ENCODE measurements at places on chromosomes 2 and 18.

DNA sequence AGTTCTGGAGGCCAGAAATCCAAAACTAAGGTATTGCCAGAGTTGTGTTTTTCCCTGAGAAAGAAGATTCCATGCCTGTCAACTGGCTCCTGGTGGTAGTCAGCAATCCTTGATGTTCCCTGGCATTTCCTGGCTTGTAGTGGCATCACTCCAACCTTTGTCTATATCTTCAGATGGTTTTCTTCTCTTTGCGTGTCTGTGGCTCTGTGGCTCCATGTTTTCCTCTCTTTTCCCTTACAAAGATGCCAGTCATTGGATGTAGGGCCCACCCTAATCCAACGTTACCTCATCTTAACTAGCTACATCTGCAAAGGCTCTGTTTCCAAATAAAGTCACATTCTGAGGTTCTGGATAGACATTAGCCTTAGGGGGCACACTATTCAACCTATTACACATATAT lies 41.8 kb downstream of the SLC14A1 start:
- no peak for DNase-seq

DNA sequence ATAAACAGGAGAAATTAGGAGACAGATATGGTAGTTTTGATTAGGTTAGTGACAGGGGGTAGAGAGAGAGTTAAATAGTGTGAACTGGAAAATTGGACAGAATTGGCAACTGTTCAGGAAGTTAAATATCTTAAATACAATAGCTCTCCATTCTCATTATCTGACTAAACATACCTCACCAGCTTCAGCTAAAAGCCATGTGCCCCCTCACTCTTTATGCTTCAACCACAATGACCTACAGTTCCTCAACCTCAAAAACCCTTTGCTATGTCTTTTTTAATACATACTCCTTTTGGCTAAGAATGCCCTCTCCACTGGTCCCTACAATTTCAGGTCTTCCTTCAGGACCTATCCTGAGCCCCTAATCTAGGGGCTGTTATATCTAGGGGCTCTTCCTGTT lies 740.2 kb upstream of the ZEB2 start:
- no peak for DNase-seq

GRCh38 chr18:42196651-42197050 lies 241.6 kb downstream of the PIK3C3 start:
- DNase-seq: no peak

GRCh38 chr2:173892341-173892740 lies 72.8 kb downstream of the SP3 start:
- DNase-seq: no peak

- DNase-seq: no peak
These were observed 61.2 kb downstream of the MOGAT1 start for GRCh38 chr2:222732489-222733178.

GRCh38 chr2:27356056-27356381 lies 545 bp downstream of the GTF3C2 start:
- DNase-seq: peak; percentile 69

DNA sequence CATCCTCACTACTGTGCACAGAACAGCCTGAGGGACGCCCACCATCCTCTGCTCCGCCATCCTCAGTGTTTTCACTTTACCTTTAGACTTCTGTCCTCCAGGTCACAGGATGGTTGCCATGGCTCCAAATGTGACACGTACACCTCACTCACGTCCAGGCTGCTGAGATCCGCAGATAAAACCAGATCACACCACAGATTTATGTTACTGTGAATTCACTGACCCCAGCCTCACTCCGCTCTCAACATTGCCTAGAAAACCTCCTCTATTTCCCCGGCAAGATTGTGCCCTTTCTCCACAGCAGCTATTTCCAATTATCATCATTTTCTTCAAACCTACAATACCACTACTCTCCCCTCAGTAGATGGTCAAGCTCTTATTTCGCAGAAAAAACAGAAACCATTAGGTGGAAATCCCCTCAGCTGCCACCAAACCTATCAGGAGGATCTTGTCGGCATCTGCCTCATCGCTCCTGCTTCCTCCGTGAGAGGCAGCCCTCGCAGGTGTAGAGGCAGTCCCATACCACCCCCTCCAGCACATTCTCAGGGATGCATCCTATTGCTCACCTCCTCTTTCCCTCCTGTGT lies 49.8 kb upstream of the SLC1A4 start:
- DNase-seq: peak; percentile 51

DNA sequence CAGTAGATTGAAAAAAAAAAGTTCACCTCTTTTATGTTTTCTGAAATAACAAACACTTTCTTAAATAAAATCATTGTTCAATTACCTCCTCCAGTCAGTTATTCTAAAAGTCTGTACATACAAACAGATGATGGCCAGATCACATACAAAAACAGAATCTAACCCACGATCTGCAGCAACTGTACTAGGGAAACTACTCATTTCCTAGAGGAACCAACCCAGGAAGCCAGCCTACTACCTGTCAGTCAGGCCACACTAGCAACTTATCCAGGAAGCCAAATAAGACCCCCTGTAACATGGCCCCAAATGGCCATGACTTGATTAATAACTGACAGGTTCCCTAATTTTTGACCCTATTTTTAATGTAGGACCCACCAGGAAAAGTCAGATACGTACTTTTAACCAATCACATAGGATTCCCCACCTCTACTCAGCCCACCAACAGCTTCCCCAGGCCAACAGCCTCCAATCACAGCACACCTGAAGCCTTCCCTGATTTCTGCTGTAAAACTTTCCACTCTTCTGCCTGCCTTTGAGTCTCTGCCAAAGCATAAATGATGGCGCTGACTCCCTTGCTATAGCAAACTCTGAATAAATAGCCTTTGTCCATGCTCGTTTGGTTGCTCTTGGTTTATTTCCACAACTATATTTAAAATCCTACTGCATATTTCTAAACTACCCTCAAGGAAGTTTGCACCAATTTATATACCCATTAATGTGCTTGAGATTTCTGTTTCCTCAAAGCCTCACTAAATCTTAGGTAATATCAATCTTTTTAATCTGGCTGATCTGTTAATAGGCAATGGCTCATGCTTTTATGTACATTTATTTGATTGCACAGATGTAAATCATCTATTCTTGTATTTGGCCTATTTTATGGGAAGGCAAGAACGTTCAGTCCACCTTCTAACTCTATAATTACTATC lies 486.4 kb downstream of the FBXO15 start:
- DNase-seq: no peak

- no peak for DNase-seq
These were observed 48.1 kb upstream of the SMAD2 start for GRCh38 chr18:47978603-47979002.

DNA sequence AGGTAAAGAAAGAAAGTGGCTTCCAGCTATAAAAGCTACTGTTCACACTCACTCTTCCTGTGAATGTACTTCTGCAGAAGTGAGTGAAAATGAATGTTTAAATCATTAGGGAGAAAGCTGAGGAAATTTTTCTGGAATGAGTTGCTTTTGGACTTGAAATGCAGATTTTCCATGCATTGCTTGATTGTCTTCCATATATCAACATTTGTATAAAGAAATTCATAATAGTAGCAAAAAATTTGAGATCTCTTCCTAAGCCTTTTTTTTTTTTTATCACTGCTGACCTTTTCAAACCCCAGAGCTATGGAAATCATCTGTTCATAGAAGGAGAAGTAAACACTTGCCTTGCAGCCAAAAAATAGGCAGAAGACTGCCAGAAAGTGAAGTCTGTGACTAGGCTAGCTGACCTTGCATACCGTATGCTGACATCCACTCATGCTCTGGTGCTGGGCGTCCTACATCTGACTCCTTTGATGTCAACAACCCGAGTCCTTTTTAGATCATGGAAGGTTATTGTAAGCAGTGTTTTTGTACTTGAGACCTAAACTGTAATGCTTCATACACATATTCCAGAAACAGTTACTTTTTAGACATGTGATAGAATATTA lies 154.5 kb upstream of the RASGRP3 start:
- DNase-seq: peak; percentile 22

DNA sequence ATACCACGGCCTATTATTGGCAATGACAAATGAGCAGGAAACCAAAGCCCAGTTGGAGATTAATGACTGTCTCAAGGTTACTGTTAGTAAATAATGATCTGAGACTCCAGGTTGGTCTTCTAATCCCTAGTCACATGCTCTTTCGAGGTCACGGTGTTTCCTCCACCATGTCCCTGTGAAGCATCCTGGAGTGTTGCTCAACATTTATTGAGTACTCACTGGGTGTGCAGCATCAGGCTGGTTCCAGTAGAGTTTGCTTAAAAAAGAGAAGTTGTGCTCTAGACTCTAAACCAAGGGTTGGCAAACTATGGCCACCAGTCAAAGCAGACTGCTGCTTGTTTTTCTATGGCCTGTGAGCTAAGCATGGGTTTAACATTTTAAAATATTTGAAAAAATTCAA lies 263.8 kb upstream of the ATP5MC3 start:
- DNase-seq: no peak

DNA sequence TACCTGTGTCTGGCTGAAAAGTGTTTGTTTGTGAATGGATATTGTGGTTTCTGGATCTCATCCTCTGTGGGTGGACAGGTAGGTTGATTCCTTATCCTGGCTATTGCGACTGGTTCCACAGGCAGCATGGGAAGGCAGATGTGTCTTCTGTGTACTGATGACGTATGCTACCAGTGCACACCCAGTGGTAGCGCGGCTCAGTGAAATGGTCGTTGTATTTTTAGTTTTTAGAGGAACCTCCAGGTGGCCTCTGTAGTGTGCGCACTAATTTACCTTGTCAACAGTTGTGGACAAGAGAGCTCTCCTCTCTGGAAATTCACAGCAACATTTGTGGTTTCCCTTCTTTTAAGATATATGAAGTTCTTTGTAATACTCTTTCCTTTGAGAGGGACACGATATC lies 52.5 kb downstream of the CCDC74A start:
- DNase-seq: no peak

- no peak for DNase-seq
These were observed 470.4 kb upstream of the ACVR2A start for GRCh38 chr2:147374423-147374811.

- DNase-seq: no peak
These were observed 38.9 kb downstream of the ADCY3 start for GRCh38 chr2:24881158-24881557.

DNA sequence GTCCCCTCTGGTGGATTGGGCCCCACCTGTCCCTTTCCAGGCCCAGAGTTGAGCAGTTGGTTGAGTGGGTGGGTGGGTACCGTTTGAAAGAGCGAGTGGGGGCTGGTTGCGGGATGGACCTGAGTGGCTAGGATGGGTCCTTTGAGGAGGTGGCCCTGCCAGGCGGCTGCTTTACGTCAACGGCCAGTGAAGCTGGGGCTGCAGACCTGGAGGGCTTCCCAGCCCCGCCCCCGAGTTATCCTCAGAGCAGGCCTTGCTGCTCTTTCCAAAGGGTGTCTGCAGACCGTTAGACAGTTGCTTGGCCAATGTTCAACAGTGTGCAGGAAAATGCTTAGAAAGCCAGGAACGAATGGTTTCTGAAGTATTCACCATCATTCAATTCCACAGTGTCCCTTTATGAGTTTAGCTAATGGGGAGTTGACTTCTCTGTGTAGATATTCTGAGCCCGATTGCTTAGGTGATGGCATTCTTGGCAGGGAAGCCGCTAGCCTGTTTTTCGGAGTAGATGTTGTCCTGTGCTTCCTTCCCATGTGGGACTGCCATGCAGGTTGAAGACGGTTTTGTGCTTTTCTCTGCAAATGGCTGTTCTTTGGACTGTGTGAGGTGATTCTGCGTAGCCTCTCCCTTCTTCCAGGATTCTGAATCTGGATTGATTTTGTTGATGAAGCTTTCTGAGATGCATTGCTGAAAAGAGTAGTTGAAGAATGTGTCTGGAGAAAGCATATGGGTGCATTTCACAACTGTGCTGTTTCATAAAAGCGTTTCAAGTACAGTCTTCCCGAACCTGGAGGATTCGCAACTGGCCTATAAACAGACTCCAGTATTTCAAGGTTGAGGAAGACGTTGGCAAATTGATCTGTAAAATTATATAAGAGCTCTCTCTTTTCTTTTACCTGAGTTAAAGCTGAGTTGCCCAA lies 45.8 kb downstream of the LDLRAD4 start:
- DNase-seq: no peak

DNA sequence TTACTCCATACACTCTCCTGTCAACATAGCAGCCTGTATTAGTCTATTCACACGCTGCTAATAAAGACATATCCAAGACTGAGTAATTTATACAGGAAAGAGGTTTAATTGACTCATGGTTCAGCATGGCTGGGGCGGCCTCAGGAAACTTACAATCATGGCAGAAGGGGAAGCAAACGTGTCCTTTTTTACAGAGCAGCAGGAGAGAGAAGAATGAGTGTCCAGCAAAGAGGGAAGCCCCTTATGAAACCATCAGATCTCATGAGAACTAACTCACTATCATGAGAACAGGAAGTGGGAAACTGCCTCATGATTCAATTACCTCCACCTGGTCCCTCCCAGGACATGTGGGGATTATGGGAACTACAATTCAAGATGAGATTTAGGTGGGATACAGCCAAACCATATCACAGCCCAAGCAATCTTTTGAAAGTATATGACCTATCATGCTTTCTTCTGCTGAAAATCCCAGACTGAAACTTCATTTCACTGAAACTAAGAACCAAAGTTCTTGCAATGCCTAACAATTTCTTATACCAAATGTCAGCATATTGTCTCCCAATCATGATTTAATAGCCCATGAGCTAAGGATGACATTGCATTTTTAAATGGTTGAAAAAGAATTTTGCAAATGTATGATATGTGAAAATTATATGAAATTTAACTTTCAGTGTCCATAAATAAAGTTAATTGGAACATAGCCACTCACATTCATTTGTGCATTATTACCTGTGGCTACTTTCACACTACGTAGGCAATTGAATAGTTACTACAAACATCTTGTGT lies 686.8 kb upstream of the ZEB2 start:
- no peak for DNase-seq

DNA sequence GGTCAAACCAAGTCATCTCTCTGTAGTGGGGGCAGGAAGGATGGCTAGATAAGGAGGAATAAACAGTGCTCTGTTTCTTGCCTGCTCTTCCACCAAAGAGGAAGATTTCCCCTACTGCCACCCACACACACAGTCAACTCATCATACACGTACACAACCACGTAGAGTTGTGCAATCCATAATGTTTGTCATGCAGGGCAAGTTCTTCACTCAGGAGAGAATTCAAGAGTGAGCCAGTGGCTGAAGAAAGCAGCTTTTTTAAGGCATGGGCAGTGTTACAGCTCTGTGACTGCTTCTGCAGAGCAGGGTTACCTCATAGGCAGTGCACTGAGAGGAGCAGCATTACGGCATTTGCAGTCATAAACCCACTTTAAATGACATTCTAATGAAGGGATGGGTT lies 283.0 kb downstream of the RND3 start:
- DNase-seq: no peak

All from activated CD4-positive, alpha-beta T cell treated with anti-CD3 and anti-CD28 coated beads, Interleukin-2, Interleukin-6, amounts not matched to agents 100 ng/mL and 50 ng/mL, durations not matched to agents 16 hours and 8 hours (primary cell).